Stimulated activated CD8-positive, alpha-beta memory T cell treated with anti-CD3 and anti-CD28 coated beads, Interleukin-4, amount 100 ng/mL, for 1 hour (primary cell): ENCODE measurements at places on chromosomes 1 and 21.

- DNase-seq = no peak
Observed at GRCh38 chr21:19522381-19522780, 1118.8 kb upstream of the TMPRSS15 start.

DNA sequence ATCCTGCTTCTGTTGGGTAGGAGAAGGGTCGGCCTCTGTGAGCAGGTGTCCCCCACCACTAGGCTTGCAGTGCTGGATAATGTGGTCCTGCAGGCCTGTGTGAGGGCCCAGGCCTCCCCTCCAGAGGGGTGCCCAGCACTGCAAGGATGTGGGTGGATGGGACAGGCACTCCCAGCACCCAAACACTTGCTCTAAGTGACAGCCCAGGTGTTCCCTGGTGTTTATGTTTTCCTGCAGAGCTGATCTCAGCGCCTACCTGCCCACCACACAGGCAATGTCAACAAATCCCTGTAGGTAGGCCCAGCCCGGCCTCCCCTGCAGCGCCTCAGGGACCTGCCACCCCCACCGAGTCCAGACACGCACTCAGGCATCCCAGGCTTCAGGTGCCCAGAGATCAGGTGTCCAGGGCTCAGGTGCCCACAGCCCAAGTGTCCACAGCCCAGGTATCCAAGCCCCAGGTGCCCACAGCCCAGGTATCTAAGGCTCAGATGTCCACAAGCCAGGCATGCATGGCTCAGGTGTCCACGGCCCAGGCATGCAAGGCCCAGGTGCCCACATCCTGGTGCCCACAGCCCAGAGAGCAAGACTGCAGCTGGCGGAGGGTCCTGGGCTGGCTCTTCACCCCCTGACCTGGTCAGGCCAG, 59.2 kb downstream of the WNT9A start:
- no peak for DNase-seq

GRCh38 chr1:91901231-91901630, 15.3 kb upstream of the TGFBR3 start:
- no peak for DNase-seq

GRCh38 chr1:184823080-184823479, 68.4 kb upstream of the EDEM3 start:
- DNase-seq = no peak

GRCh38 chr1:150141452-150141851, 8.3 kb upstream of the PLEKHO1 start:
- no peak for DNase-seq

GRCh38 chr21:33686386-33686785, 44.1 kb downstream of the ITSN1 start:
- DNase-seq = no peak

DNA sequence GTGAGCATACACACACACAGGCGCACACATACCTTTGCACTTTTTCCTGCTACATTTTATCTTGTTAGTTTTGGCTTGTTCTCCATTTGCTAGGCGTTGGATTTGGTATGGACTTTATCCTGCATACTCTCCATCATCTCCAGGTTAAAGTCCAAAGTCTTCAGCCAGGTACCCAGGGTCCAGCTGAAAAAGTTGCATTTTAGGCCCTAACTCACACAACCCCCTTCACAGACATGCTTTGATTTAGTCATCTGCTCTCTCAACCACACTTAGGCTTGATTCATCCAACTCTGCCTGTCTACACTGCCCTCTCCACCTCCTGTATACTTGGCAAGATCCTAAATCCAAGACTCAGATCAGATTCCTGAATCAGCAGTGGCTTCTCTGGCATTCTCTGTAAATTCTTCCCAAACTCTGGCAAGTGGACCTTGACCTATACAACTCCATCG, 10.7 kb upstream of the LAMB3 start:
- no peak for DNase-seq

DNA sequence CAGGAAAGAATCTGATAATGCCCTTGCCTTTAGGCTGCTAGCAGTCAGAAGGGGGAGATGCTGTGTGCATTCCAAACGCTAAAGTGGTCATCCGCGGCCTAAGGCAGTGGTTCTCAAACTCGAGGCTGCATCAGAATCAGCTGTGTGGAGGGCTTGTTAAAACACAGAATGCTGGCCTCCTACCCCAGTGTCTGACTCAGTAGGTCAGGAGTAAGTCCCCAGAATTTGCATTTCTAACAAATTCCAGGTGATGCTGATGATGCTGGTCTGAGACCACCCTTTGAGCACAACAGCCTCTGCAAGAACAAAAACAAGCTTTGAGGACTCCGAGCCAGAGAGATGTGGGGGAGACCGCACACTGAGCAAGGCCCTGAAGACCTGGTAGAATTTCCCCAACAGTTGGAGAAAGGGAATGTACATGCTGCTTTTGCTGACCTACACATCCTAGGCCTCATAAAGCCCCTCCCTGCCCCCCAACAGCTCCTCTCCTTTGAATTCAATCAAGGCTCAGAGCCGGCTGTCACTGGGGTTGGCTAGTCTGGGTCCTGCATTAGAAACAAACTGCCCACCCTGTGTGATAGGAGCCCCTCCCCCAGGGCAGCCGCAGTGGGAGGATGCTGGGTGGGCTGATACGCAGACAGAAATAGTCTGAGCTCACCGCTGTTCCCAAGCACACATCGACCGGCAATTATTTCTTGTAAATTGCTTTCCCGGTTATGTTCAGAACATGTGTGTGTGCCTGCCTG, 27.1 kb downstream of the SHISAL2A start:
- no peak for DNase-seq

- DNase-seq = no peak
Observed at GRCh38 chr21:27171707-27172106, 204.8 kb upstream of the ADAMTS5 start.
